ENCODE measurements at places on chromosomes 1 and 21.

DNA sequence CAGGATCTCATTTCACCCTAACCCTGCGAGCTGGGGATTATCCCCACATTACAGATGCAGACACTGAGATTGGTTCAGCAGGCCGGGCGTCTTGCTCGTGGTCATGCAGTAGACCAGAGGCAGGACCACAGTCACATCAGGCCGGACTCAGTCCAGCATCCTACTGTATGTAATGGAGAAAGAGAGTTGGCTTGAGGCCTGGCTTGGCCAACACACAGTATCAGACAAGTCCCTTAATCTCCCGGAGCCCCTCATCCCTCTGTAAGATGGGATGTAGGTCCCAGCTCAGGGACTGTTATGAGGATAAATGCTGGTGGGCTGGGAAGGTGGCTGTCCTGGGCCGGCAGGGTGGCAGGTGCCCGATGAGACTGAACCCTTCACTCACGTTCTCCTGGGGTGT is 66.1 kb upstream of the ACTL8 start:
- DNase-seq, result no peak

- DNase-seq, result no peak
These were observed 61.6 kb upstream of the LAPTM5 start for GRCh38 chr1:30819244-30819571.

GRCh38 chr1:116847190-116847589 is 62.5 kb upstream of the PTGFRN start:
- DNase-seq, result no peak

DNA sequence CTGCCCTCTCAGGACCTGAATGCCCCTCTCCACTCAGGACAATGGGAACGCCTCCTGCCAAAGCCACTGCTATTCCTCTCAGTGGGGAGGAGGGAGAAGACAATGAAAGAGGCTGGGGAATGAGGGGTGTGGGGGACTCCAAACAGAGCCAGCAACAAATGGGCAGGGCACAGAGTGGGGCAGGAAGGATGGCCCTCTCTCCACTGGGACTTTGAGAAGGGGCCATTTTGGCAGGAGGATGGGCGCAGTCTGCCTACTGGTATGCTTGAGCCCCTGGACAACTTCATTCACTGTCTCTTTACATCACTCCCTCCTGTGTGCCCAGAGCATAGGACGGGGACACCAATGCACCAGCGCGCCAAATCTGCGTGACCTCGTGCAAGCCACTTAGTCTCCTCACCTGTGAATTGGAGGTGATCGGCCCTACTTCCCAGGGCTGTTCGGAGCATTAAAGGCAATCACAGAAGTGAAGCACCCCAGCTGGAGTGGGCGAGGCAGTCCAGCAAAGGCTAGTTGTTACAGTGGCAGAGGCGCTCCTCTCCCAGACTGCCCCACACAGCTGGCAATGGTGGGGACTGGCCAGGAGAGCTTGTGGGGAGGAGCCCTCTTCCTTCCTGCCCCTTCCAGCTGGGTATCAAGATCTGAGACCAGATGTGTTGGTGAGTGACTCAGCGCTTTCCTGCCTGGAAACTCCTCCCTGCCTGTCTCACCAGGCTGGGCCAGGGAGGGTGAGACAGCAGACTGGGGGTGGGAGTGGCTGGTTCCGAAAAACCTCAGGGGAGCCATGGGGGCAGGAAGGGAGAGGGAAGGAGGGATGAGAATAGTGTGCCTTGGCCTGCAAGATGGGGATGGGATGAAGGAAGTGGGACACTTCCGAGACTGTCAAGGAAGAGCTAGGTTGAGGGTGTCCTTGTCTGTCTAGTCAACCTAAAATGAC is 22.4 kb upstream of the SYNC start:
- DNase-seq, result peak; percentile 31

GRCh38 chr1:23809751-23810171 is 9.2 kb upstream of the GALE start:
- DNase-seq, result peak; percentile 87

DNA sequence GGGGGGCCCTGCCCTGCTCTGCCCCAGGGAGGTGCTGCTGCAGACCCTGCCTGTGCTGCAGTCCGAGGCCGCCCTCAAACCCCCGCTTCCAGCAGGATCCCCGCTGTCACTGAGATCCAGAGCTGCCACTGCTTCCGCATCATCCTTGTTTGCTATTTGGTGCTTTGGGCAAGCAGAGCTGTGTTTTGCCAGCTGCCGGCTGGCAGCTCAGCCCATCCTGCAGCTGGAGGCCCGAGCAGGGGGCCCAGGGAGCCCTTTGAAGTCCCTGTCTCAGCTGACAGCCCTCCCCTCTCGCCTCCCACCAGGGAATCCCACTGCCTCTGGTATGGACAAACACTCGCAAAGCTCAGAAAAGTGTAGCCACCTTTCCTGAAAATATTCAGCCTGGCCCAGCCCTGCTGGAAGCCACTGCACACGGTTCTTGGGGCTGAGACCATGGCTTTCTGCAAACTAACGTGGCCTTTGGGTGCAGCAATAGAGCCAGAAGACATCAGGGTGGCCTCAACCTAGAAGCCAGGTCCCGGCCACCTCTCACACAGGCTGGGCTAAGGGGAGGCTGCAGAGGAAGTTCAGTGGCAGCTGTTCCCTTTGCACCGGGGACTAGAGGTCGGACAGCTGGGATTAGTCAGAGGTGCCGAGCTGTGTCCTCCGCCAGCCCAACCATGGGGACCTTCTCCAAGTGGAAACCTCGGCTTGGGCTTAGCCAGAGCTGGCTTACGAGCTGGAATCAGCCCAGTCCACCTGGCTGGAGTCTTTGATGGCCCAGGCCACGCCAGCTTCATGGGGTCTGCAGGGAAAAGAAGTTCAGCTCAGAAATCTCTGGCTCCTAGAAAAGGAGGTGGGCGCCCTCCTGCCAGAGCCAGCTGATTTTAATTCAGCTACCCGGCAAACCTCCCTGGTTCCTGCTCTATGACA is 107.1 kb downstream of the SPSB1 start:
- DNase-seq, result no peak

DNA sequence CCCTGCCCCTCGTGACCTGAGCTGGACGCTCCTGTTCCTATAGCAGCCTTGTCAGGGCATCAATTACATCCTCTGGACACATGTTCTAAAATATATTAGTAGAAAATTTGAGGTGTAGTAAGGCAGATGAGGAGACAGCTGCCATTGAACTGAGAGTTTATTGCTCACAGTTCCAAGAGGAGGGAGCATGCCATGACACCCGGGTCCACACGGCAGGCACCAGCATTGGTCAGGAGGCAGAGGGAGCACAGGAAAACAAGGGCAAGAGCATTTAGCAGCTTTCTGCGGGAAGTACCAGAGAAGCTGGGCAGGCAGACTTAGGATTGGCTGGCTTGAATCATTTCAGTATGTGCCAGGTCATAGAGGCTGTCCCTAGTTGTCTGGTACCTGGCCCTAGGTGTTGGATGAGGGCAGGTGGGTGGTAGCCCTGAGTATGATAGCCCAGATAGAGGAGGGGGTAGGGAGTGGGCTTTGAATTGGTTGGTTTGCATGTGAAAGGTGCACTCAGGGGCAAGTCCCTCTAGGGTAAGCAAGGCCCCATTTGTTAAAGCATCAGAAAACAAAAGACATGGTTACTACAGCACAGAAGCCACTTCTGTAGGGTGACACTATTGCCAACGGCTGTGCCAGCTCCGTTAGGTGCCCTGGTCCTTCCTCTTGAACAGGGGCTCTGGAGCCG is 223.6 kb upstream of the RAB4A start:
- no peak for DNase-seq

DNA sequence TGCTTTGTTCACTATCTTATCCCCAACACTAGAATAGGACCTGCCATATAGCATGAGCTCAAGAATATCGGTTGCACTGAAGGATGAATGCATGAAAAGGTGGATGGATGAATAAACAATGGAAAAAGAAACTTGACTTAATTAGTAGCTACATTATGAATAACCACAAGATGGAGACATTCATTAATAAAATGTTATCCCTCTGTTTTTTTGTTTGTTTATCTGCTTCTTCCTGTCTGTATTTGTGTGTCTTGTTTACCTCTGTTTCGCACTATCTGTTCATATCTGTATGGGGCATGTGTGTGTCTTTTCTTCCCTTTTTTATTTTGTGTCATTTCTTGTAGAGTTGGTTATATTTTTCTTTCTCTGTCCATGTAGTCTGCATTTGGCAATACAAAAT is 1.1 kb upstream of the OR14I1 start:
- no peak for DNase-seq

- DNase-seq, result no peak
These were observed 209.5 kb downstream of the SMYD3 start for GRCh38 chr1:246297279-246298265.

- DNase-seq, result no peak
These were observed 180.5 kb downstream of the DYRK1A start for GRCh38 chr21:37546949-37547614.

GRCh38 chr1:74791491-74791890 is 58.5 kb downstream of the TYW3 start:
- DNase-seq, result no peak

DNA sequence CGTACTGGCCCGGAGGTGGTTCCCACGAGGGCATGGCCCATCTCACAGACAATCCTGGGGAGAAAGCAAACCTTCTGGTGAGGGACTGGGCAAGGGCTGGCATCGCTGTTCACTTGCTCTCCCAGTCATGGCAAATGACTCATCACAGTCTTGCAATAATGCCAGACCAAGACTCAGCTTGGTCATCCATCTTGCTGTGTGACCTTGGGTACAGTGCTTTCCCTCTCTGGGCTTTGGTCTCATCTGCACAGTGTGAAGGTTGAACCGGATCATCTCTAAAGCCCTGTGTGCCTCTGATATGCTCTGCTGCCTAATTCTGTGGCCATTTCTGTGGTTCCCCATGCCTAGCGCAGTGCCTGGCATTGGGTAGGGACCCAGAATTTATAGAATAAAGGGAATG is 143.6 kb upstream of the CD34 start:
- DNase-seq, result no peak

GRCh38 chr1:10918531-10918930 is 93.9 kb upstream of the TARDBP start:
- no peak for DNase-seq

GRCh38 chr1:241934201-241934848 is 23.2 kb upstream of the BECN2 start:
- DNase-seq, result no peak

DNA sequence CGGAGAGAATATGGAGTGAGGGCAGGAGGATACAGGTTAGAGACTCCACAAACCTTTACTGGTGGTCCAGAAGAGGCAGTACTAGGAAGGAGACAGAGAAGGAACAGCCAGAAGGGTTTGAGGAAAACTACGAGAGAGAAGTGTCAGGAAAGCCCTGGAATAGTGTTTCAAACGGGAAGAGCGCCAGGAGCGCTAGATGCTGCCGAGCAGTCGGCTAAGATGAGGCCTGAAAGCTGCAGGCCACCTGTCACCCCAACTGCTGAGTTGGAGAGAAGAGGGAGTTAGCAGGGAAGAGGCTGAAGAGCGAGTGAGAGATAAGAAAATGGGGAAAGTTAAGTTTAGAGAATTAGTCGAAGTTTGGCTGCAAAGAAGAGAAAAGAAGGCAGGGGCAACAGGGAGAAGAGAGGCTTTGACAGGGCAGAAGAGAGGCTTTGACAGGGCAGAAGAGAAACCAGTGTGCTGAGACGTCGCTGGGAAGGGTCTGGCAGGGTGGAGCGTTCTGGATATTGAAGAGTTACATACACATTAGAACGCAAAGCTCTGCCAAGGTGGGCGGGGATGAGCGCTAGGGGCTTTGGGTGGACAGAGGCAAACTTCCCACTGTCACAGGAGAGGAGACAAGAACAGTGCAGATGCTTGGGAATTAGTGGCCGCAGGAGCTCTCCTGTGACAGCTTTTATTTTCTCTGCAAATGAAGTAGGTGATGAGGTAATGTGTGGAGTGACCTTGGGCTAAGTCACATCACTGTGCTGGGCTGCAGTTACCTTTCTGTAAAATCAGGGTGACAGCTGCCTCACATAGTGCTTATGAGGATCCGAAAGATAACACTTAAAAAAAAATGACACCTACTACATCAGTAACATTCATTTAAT is 31.2 kb downstream of the PCSK9 start:
- no peak for DNase-seq

DNA sequence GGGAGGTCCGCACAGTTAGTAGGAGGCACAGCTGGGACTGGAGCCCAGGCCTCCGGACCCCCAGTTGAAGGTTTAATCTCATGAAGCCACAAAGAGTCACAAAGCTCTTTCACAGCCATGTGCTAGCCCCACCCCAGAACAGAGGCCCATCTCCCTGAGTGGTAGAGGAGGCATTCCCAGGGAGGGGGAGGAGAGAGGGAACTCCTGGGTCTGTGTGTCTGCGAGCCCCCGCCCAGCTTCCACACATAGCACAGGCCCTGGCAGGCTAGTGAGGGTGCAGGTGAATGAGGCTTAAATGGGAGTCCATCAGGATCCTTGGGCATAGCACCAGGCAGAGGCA is 197.8 kb downstream of the MATN1 start:
- no peak for DNase-seq

GRCh38 chr21:34513129-34513675 is 1.2 kb upstream of the KCNE1 start:
- no peak for DNase-seq

- DNase-seq, result no peak
These were observed 83.1 kb upstream of the LYPLAL1 start for GRCh38 chr1:219090607-219091006.

- DNase-seq, result no peak
These were observed 8.6 kb downstream of the RO60 start for GRCh38 chr1:193068013-193068412.

Data from CD4-positive, alpha-beta T cell treated with Interleukin-17A for 4 hours (primary cell).